Amygdala (tissue), 56 donors: ENCODE measurements at places on chromosomes 2 and 18.

DNA sequence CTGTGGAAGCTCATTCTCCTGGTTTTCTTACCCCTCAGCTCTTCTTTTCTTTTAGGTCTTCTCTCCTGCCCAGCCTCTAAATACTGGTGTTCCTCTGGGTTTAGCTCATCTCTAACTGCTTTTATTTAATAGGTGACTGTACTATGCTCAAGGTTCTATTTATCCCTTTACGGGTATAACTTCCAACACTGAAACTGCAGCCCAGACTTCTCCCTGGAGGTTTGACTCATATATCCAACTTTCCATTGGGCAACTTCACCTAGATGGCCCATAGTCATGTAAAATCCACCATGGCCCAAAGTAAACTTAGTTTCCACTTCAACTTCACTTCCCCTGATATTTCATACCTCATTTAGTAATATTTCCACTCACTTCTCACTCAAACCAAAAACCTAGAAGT is 273.1 kb downstream of the PLCL1 start:
- DNase-seq: no peak

DNA sequence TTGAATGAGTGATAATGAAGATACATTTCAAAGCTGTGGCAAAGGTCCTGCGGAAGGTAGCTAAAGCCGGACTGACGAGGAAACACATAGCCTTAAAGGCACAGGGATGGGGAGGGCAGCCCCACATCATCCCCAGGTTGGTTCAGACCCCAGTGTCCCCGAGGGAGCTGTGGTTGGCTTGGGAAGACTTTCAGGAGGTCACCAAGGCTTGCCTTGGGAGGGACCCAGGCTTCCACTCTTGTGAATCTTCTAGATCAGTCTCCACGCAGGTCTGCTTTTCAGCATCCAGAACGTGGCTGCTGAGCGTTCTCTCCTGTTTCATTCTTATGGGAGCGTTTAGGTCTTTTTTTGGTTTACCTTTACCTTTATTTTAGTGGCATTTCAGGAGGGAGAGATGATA is 16.8 kb downstream of the KIF1A start:
- no peak for DNase-seq

GRCh38 chr2:174694196-174694878 is 69.9 kb downstream of the CHRNA1 start:
- DNase-seq: no peak

DNA sequence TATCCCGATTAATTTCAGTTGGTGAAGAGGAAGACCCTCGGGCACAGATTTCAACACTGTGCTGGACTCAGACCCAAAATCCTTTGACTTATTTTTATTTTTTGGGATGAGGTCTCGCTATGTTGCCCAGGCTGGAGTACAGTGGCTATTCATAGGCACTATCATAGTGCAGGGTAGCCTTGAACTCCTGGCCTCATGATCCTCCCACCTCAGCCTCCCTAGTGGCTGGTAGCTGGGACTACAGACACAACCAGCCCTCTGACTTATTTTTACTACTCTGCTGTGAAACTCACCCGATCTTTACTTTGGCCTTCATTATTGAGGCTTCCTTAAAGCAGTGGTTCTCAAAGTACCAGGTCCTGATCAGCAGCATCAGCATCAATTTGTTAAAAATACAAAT is 18.2 kb upstream of the ADAM17 start:
- DNase-seq: no peak

DNA sequence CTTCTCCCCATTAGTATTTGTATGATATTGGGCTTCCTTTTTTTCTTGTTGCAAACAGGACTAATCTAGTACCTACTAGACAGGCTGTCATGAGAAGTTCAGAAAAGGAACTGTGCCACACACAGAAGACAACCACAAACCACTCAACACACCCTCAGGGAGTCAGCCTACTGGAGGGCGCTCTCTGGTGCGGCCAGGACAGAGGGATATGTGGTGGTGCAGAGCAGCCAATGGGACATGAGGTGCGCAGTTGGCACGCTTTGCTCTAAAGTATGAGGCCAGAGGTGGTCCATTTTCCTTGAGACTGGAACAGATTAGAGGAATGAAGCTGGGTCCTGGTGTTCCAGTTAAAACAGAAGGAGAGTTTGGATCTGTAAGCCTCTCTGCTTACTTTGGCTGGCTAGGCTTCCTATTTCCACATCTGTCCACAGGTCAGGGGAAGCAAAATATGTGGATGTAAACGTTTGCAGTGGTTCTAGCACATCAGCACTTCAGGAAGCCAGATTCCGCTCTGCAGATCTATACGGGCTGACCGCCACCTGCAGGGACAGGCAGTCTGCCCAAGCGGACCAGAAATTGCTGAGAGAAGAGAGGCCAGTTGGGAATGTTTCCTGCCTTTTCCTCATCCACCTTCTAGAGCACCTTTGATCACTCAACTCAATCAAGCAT is 114.1 kb downstream of the GFPT1 start:
- no peak for DNase-seq

DNA sequence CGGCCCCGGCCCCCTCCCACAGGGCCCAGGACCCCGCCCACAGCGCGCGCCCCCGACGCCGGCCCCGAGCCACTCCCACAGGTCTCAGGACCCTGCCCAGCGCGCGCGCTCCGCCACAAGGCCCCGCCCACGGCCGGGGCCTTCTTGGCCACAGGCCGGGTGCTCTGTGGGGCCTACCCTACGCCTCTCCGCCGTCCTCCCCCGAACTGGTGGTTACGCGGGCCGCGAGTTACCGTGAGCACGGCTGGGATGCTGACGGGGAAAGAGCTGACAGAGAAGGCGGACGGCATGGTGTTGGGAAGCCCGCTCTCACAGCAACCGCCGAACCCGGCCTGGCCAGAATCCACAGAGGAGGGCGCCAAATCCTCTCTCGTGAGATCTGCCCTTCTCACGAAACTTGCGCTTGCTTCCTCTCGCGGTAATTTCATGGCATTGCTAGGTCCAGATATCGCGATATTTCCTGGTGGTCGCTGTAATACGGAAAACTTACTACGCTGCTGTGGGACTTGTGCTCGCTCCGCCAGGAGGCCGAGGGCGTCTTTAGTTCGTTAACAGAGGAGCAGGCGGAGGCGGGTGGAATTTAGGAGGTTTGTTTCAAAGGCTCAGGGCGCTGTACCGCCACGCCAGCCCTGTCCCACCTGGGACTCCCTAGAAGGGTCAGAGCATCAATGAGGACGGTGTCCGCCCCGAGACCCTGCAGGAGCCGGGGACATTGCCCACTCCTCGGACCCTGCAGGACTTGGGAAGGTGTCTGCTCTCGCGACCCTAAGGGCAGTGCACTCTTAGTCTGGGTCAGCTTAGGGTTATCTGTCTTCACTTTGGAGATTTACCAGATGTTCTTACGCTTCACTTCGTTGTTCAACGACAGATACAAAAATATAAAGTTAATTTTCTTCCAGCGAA is at the start of gene TMEM18:
TSS of gene TMEM18 (minus strand) at position 351 of the 903 bp plus-strand sequence. CDS start at position 290, 61 bp downstream.
- peak; percentile 99 for DNase-seq

DNA sequence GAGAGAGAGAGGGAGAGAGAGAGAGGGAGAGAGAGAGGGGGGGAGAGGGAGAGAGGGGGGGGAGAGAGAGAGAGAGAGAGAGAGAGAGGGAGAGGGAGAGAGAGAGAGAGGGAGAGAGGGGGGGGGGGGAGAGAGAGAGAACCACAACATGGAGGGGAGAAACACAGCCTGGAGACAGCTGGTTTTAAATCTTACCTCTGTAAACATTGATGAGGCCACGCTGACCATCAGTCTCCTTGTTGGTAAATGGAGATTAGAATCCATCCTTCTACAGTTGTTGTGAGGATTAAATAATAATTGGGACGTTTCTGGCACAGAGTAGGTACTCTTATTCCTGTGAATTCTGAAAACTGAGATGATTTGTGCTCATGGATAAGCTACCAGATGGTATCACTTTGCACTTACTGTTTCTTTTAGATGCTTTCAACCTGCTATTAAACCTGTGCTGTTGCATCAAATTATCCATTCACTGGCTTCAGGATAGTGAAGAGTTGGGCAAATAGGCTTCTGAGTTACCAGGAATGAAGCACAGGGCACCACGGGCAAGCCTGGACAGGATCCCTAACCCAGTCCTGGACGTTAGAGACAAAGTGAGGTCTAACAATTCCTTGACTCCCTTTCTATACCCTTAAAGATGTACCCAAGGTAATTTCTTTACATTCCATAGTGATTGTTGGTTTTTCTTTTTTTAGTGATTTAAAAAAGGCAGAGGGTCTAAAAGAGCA is 318.1 kb downstream of the ZNF521 start:
- no peak for DNase-seq

DNA sequence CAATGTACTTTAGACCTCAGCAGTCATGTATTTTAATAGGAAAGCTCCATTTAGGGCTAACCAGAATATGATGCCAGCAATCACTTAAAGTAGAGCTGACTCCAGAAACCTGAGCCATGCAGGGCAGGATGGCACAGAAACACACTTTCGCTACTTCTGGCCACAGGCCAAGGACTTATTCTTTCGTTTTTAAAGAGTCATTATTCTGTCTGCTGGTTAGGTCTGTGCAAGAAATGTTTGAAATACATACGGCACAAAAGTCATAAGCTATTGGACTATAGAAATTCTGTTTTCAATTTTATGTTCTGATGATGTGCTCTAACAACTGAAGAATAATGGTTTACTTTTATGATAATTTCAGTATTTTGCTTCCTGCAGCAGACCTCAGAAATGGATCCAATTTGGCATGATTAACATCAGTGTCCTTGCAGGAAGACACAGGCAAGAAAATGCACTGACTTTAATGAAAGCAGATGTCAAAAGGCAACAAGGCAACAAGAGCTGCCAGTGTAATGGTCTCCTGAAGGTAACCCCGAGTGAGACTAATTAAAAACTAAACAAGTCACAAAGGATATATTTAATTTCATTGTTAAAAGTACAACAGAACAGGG is 114.4 kb upstream of the CHRNA1 start:
- DNase-seq: no peak

DNA sequence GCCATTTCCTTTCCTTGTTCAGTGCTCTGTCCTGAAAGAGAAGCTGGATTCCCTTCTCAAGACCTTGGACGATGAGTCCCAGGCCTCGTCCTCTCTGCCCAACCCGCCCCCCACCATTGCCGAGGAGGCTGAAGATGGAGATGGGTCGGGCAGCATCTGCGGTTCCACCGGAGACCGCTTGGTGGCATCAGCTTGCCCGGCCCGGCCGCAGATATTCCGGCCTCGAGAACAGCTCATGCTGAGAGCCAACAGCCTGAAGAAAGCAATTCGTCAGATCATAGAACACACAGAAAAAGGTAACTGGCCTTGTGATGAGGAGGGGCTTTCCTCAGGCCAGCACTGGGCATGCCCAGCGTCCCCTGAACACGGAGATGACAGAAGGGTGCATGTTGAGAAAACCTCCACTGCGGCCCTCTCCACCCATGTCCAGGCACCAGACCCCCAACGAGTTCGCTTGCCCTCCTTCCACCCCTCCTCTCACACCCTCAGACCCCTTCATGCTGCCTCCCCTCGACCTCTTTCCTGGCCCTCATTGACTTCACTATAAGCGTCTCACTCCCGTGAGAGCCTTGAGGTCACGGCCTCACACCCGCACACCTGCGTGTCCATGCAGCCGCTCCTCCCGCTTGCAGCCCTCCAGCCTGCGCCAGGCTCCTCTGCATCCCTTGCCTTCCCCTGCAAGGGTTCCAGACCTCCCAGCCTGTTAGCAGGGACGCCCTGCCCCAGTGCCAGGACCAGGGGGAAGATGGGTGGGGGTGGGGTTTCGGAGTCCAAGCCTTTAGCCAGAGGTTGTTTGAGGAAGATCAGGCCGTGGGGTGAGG is 95.0 kb downstream of the DGKD start:
- peak; percentile 54 for DNase-seq

- no peak for DNase-seq
These were observed 541.4 kb downstream of the PARD3B start for GRCh38 chr2:205086662-205087061.

DNA sequence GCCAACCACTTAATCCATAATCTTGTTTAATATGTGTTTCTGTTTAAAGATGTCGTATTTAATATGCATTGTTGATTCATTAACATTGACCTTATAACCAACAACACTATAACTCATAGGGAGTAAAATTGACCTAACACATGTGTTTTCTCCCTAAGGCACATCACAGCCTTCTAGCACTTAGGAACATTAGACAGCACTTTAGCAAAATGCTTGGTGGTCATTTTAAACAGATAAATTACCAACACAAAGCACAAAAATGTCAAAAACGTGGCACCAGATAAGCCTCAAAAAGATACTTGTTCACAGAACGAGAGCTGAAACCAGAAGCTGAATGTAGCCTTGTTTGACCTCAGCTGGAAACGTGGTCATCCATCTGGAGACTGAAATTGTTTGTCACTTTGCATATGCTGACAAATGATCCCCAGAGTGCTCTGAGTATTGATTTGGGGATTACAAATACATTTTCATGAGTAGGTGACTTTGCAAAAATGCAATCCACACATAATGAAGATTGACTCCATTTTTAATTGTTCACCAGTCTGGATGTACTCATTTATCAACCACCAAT is 139.2 kb downstream of the CCDC102B start:
- DNase-seq: no peak

DNA sequence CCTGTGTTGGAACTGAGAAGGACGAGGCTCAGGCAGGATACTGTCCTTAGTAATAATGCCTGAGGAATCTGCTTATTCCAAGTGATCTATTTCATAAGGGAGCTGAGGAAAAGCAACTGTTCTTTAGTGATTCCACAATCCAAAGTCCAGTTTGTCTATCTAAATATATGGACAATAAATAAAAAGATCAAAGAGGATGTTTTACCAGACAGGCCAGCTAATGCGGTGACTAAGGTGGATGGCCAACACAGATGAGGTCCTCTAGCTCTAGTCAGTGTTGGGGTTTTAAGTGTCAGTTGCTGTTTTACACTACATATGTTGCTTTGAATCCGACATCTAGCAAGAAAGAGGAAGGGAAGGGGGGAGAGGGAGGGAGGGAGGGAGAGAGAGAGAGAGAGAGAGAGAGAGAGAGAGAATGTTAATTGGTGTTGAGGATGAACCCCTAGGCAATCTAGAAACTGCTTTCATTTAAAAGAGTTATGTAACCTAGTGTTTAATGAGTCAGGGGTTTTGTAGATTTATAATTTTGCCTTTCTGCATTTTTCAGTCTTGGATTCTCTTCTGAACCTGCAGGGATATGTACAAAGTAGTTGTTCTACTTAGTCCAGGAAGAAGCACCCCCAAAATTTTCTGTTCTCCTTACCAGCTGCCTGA is 27.0 kb upstream of the SCN1A start:
- DNase-seq: no peak

GRCh38 chr2:98565286-98565860 is 42.9 kb downstream of the COA5 start:
- DNase-seq: no peak

DNA sequence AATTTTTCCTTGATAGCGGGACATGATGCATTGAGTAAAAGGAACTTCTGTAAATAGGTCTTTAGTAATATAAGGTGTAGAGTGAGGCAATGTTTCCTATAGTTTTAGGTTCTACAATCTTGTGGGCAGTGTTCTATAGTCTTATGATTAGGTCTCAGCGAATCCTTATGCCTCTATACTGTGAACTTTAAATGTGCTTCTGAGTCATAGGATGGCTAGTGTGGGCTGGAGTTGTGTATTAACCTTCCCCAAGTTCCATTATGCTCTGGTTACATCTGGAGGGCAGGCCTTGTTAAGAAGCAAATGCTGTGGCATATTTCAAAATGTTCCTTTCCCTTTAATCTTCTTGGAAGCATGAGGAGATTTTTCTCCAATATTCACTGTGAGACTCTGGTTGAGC is 73.5 kb downstream of the ROCK2 start:
- DNase-seq: no peak
